ENCODE measurements at places on chromosomes 6 and 20. TPM values are rescaled to one million over a fixed set of nuclear protein-coding genes. Genes with fewer than 3 reads are reported as not detected.

The SS18L1 gene
- 20.4 TPM for total RNA-seq

The SPTLC3 gene
- total RNA-seq: 0.22 TPM

The AVP gene
- total RNA-seq: not detected

The PBOV1 gene
- not detected for total RNA-seq

The SLC4A11 gene
- total RNA-seq: 1.9 TPM

The HMGCLL1 gene
- not detected for total RNA-seq

The RNF182 gene
- not detected for total RNA-seq

The BCL2L1 gene
- total RNA-seq: 141 TPM

The C20orf96 gene
- total RNA-seq: 5.1 TPM

The MMP24 gene
- total RNA-seq: 0.12 TPM

The TBP gene
- total RNA-seq: 25.7 TPM

The LIN28B gene
- total RNA-seq: not detected

The NOP56 gene
- 381 TPM for total RNA-seq

The BLOC1S5 gene
- 16.6 TPM for total RNA-seq

The WFDC5 gene
- not detected for total RNA-seq

The ULBP3 gene
- 0.98 TPM for total RNA-seq

The CNBD2 gene
- total RNA-seq: 2.2 TPM

The MTFR2 gene
- total RNA-seq: 14.5 TPM

The USP49 gene
- 6.7 TPM for total RNA-seq

The ZNF341 gene
- 7.4 TPM for total RNA-seq

All from T-helper 1 cell treated with Interleukin-12 subunit alpha and Interleukin-12 subunit beta and Interleukin-4 antibody, amounts not matched to agents 30 ng/mL and 1 ng/mL, for 36 hours (primary cell).